ENCODE measurements at places on chromosomes 6 and 20.

DNA sequence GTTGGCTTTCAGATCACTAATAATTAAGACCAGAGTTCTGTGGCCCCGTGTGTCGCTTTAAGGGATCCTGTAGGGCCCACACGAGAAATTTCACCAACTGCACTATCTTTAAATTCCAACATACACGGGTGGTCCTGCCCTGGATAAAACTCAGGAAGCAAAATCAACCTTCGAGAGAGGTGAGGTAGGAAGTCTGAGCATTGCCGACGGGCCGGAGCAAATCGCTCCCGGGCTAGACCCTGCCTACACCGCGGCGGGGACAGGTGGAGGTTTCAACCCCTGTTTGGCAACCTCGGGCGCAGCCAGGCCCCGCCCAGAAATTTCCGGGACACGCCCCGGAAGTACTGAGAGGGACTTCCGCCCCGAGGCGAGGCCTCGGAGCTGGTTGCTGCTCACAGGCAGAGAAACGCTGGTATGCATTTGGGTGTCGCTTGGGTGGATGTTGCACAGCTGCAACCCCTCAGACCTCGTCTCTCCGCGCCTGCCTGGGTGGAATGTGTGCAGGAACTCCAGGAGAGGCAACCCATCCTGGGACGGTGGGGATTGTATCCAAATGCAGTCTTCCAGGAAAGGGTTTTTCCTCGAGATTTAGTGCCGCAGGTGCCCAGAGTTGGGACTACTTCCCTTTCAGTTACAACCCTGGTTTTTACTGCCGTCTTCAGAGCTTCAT lies 19.9 kb downstream of the ZKSCAN8 start:
- peak; percentile 80 for DNase-seq

GRCh38 chr6:156747715-156748114 lies 29.5 kb upstream of the ARID1B start:
- no peak for DNase-seq

DNA sequence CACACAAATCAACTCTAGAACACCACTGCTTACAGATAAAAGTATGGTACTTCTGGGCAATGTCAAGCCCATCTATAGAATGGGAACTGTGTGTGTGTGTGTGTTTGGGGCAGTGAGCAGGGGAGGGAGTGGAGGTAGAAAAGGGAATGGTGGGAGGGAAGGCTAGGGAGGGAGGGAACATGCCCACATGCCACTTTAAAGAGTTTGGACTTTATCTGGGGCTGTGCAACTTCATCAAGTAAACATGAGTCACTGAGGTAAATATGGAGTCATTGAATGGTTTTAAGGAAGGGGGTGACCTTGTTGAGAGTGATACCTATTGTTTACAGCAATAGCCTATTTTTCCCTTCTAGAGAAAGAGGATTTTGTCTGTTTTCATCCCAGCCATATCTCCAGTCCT lies 22.5 kb upstream of the RNGTT start:
- DNase-seq = no peak

- DNase-seq = peak; percentile 81
Observed at GRCh38 chr20:40565001-40565681, 123.9 kb downstream of the MAFB start.

- no peak for DNase-seq
Observed at GRCh38 chr6:47071681-47072080, 29.5 kb upstream of the ADGRF1 start.

DNA sequence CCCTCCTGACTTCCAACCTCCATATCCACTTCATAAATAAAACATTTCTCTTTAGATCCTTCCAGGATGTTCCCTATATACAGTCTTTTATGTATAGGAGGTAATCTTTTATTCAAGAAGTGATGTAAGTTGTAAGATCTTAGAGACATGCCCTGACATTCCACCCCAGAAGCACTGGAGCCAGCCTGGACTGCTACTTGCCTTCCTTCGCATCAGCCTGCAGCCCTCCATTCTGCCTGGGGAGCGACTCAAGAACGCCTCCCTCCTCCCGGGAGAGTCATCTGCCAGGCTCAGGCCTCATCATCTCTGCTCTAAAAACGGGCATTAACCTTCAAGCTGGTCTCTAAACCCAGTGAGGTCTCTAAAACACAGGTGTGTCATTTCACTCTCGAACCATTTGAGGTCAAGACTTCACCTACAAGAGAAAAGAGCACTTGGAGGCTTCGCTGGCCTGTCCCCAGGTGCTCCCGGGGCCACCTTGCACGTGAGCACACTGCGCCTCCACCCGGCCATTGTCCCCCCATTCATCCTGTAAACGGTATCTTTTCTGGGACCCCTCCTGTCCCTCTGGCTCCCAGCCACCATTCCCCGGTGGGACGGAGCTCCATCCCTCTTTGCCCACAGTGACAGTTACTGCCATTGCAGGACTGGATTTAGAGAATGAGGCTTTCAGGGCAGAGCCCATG lies 107.5 kb upstream of the PDE10A start:
- no peak for DNase-seq

DNA sequence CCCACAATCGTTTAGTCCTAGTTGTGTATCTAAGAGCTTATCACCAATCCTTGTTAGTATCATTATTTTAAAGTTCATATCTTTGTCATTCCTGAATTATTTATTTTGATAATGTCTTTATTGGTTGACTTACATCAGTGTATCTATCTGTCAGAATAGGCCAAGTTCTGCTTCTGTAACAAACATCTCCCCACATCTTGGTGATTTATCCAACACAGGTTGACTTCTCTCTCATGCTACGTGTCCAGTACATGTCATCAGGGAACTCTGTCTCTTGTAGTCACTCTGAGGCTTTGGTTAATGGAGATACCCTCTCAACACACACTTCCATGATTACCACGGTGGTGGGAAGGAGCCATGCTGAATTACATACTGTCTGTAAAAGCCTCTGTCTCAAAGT lies 38.4 kb downstream of the BANF2 start:
- DNase-seq = no peak

DNA sequence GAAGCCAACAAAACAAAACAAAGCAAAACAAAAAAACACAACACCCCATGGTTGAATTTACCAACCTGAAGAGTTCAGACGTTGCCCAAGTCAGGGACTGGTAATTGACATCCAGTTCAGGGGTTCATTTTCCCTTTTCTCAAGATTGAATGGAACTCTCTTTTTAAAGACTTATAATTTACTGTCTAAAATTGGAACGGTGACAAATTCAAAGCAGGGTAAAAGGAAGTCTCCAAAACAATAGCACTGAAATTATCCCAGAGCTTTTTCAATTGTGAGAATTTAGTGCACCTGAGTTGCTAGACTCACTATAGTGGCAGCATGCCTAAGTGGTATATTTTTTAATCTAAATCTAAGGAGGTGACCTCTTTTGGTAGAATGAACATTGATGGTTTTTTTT lies 90.9 kb upstream of the PREP start:
- no peak for DNase-seq

DNA sequence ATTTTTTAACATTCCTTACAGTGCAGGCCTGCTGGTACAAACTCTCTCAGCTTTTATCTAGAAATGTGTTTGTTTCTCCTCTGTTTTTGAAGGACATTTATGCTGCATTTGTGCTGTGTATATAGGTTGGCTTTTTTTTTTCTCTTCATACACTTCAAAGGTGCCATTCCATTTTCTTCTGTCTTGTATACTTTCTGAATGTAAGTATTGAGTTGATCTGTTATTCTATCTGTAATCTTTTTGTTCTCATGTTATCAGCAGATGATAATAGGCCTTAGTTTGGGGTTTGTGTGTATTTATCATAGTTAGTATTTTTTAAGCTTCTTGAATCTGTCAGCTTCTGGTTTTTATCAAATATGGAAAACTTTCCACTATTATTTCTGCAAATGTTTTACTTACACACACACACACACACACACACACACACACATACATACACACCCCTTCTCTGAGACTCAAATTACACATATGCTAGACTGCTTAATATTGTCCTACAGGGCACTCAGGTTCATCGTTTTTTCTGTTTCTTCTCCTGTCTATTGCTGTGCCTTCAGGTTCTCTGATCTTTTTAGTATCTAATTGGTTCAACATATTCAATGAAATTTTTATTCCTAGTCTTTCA lies 74.6 kb downstream of the RPP40 start:
- no peak for DNase-seq

DNA sequence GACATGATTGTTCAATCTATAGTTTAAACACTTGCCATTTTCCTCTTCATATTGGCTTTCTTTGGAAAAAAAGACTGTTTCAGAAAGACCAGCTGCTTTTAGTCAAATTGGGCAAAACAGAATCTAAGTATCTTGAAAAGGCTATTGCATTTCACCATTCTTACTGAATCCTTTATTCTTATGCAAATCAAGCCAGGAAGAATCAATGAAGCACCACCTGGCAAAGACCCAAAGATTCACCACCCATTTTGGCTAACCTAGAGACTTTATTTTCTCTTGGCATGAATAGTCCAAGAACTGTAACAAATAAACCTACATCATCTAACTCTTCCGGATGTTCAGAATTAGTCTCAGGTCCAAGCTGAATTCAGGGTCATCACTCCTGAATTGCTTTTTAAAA lies 71.3 kb upstream of the EYA4 start:
- DNase-seq = no peak

- DNase-seq = no peak
Observed at GRCh38 chr6:151009576-151009975, 144.1 kb downstream of the MTHFD1L start.

DNA sequence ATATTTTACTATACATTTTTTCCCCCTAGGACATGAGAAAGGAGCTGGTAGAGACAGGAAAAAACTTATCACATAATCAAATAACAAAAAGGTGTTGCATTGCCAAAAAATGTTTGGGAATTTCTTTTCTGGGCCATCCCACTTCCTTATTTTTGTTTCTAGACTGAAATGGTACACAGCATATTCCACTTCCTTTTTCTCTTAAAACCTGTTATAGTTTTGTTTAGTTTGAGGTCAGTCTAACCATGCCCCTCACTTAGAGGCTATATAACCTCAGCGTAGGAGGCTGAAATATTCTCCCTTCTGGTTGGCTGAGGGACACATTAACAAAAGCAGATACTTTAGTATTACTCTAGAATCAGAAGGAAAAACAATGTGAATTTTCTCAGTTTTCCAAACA lies 323.9 kb downstream of the GJA1 start:
- DNase-seq = no peak

DNA sequence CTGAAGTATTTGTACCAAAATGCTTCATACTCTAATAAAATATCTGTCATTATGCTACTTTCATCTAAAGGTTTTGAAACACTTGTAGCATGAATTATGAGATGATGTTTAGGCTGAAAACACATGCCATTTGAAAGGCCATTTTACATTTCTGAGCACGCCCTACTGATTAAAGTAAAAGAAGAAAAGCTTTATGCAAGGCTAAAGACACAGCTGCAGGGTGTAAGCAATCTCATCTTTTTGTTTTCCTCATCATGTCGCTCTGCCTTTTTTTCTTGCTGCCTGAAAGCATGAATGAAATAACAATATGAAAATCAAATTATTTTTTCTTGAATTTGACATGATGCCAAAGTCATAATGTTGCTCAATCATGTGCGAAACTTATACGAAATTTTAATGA lies 148.6 kb upstream of the ARG1 start:
- DNase-seq = no peak

DNA sequence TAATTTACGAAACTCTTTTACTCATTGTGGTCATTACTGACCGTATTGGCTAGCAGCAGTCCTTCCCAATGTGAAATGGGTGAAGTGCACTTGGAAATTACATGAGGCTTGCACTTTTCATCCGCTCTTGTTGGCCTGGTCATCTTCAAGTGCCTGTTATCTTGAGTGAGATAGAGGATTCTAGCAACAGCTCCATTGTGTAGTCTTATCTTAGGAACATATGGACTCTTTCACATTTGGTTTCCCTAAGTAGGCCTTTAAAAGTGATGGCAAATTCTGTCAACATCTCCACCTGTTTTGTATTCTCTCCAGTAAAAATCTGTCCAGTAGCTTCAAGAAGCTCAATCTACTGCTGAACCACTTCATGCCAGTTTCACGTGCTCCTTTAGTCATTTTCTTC lies 114.8 kb upstream of the MARCKS start:
- no peak for DNase-seq

- DNase-seq = peak; percentile 91
Observed at GRCh38 chr6:149935246-149935645, 6.6 kb upstream of the ULBP2 start.

DNA sequence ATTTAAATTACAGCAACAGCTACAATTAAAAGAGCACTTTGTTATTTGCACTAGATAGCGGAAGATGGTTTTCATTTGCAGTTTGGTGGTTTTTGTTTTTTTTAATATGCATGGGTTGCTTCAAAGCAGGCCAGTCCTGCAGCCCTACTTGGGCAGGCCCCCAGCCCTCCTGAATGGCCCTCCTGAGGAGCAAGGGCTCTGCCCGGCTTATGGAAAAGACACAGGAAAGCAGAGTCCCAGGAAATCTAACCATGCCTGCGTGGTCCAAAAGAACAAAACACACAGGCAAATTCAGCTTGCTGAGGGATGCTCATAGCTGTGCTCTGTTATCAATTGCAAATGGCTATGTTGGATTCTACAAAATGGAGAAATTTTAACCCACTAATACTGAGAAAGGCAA lies 371.1 kb upstream of the ARID1B start:
- DNase-seq = no peak

- no peak for DNase-seq
Observed at GRCh38 chr6:108799354-108799717, 48.9 kb upstream of the ARMC2 start.

GRCh38 chr6:167872538-167873210 lies 46.0 kb downstream of the AFDN start:
- no peak for DNase-seq

DNA sequence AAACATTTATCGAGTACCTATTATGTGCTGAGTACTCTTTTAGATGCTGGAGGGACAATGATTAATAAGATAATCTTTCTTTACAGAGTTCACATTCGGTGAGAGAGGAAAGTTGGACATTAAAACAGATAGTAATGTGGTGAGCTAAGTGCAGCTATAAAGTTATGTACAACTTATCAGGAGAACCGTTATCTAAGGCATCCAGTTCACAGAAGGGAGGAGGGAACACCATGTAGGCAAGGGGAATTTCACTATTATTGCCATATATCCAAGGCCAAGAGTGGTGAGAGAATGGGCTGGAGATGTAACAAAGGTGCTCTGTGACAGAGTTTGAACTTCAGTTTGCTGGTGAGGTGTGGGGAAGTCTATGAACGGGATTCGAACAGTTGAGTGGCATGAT lies 105.8 kb downstream of the CARMIL1 start:
- DNase-seq = no peak
